ENCODE measurements at places on chromosomes 4 and X.

- no peak for DNase-seq
Observed at GRCh38 chrX:140712413-140713173, 3.0 kb downstream of the LINC00632 start.

DNA sequence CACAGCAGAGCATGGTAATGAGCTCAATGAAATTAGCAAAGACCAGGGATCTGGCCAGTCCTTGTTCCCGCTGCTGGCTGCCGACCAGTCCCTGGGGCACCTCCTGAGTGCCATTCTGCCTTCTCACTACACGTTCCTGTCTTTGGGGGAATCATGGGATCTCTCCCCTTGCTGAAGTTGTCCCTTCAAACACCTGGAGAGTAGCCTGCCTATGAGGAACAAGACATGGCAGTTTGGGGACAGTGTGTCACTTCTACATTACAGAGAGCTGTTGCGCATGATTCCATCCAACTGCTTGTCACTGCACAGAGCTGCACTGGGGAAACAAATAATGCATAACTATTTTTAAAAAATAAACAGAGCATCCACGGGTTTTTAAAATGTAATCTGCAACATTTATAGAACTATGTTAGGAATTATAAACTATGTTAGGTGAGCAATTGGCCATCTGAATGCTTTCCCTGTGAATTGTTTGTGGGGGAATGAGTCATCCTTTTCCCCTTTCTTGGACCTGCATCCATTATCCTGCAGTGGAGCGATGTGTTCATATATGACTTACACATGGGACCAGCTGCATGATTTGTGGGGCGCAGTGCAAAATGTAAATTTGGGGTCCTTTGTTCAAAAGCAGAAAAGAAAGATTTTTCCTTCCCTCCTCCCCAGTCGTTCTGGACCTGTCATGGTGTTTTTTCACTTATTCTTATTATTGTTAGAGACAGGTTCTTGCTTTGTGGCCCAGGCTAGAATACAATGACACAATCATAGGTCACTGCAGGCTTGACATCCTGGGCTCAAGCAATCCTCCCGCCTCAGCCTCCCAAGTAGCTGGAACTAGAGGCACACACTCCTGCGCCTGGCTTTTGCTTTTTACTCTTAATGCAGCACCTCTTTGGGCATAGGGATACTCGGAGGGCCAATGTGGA is 115.0 kb upstream of the TBL1X start:
- DNase-seq: no peak

DNA sequence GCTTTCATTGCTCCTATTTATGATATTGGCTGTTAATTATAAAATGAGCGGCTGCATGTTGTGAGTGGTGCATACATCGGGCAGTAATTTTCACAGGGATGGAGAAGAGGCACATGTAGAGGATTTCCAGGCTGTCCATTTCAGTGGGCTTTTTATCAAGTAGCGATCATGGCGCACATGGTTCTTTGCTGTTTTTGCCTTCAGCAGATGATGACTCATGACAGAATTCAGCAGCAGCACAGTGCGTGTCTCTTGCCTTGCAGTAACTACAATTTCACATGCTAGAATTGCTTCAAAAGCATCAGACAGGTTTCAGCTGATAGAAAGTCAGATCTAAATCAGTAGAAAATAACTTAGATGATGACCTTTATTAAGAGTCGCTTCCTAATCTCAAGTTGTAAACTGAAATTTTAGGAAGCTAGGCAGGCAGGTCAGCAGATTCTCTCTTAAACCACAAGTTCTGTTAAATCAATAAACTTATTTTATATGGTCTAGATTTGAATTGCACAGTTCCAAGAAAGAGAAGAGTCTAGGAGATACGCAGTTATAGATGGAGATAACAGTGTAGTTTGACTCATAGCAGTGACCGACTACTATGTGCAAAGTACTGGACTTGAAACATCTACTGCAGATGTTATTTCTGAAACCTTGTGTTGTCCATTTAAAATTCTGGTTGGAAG is 35.8 kb downstream of the LRP2BP start:
- no peak for DNase-seq

- DNase-seq: no peak
Observed at GRCh38 chrX:27751976-27752375, 55.8 kb upstream of the MAGEB10 start.

DNA sequence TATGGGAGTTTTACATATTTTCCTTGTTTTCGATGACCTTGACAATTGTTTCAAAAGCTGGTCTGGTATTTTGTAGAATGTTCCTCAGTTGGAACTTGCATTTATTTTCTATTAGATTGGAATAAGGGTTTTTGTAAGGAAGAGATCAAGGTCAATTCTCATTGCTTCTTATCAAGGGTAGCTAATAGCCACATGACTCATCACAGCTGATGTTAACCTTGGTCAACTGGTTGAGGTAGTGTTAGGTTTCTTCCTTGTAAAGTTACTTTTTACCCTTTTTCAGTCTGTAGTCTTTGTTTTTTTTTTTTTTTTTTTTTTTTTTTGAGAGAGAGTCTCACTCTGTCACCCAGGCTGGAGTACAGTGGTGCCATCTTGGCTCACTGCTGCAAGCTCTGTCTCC is 257.2 kb downstream of the SNCA start:
- DNase-seq: no peak

DNA sequence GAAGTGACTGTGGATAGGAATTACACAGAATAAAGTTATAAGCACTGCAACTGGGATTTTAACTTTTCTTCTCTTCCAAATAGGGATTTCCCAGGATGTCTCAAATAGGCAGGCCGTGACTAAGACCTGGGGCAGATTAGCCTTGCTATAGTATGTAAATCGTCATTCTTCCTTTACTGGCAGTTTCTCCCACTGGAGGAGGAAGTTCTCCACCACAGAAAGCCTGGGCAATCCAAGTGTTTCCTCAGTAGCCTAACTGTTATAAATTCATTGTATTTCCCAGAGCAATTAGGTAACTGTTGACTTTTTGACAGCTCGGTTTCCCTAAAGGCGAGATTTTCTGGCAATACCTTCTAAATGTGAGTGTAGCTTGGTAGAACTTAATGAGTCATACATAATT is at the start of gene TNIP3:
Gene TNIP3 (minus strand): TSS at position 31 of the 400 bp plus-strand sequence. CDS start 196 bp downstream, outside the sequence.
- DNase-seq: no peak

DNA sequence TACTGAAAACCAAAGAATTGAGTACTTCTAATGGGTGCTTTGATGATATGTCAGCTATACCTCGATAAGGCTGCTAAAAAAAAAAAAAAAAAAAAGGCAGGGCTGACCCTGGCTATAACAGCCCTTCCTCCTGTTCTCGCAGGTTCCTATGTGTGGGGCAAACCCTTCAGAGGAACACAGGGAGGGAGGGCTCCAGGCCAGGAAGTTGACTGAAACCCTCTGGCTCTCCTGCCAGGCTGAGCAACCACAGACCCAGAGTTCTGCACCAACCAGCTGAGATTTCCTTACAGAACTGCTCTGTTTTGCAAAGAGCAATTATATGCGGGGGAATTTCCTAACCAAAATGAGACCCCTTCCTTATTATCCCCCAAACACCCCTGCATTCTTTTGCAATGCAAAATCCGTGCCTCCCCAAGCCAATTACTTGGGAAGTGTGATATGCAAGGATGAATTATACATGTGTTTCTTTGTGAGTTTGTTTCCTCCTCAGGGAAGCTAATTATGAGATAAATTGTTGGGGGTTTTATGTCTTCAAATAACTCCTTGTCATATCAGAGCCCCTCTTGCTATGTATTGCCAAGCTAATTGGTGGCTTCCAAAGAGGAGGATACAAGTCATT is 45.6 kb downstream of the PDHA1 start:
- no peak for DNase-seq

DNA sequence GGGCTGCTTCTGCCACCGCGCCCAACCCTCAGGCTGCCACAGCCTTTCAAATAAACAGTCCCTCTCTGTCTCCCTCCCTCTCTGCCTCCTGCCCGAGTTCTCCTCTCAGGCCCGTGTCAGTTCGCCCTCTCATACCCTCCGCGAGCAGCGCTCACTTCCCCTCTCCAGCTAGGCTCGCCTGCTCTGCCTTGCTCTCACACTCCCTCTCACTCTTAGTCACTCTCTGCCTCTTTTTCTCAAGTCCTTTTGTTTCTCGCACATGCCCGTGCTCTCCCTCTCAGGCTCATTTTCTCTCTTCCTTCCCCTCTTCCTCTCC is 3.2 kb downstream of the EFNB1 start:
- DNase-seq: no peak

- no peak for DNase-seq
Observed at GRCh38 chrX:22338740-22339139, 66.0 kb downstream of the CBLL2 start.

DNA sequence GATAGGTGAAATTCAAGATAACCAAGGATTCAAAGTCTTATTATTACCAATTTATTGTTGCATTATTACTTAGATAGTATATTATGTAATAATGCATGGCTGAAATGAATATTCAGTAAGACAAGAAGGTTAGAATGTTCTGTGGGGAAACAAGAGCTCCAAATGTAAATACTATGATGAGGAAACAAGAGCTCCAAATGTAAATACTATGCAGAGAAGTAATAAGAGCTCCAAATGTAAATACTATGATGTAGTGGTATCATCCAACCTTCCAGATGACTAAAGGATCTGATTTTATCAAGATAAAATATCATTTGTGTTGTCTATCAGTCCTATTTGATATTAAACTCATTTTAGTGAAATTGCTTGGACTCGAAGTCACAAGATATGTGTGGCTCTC is 82.2 kb upstream of the PCDH18 start:
- DNase-seq: no peak

- DNase-seq: no peak
Observed at GRCh38 chr4:53598901-53599300, 7.6 kb upstream of the LNX1 start.

DNA sequence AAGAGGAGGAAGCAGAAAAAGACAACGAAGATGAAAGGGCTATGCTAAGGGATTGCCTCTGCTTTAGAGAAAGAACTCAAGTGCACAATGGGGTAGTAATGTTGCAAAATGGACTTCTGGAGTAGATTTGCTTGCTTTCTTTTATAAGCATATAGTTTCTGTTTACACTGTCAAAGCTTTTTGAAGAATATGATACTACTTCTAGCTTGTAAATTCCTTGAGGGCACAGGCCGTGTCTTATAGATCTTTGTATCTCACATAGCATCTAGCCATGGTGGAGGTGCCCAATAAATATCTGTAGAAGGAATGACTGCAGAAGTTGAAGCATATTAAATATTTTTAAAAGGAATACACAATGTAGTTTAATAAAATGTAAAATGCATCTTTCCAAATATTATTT is 147.8 kb upstream of the ZIC3 start:
- no peak for DNase-seq

GRCh38 chr4:128553686-128554515 is 255.6 kb upstream of the JADE1 start:
- DNase-seq: no peak

DNA sequence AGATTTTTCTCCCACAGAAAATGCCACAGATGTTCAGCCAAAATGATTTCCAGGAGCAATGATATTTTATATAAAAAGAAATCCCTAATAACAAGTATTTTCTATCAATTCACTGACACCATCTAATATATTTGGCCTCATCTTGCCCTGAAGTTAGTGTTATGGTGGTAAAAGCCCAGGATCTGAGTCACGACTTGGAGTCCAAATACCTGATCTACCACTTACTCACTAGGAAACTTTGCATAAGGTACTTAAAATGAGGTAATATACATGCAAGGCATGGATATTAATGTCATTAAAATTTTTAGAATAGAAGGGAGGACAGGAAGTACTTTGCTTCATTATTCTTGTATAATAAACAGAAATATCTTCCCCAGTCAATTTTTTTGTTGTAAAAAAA is 16.3 kb downstream of the PPP3CA start:
- DNase-seq: no peak

- DNase-seq: no peak
Observed at GRCh38 chr4:8938137-8938536, 66.5 kb upstream of the HMX1 start.

DNA sequence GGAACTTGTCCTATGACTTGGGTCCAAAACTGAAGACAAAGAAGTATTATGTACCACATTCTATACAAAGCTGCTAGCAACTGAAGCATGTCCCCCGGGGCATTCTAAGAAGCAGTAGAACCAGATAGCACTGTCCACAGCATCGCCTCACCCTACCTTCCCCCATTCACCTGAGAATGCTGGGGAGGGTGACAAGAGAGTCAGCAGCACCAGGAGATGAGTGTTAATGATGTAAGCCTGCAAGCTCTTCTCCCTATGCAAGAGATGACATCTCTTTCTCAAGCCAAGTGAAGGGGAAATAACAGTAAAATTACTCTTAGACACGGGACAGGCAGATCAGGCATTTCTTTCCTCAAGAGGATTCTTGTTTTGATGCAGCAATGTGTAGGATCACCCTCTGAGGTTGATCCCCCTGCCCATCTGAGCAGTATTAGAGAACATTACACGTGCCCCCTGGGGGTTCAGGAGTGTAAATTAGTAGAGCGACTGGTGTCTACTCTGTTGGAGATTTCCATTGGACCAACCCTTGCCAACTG is 13.9 kb upstream of the TLR1 start:
- no peak for DNase-seq

DNA sequence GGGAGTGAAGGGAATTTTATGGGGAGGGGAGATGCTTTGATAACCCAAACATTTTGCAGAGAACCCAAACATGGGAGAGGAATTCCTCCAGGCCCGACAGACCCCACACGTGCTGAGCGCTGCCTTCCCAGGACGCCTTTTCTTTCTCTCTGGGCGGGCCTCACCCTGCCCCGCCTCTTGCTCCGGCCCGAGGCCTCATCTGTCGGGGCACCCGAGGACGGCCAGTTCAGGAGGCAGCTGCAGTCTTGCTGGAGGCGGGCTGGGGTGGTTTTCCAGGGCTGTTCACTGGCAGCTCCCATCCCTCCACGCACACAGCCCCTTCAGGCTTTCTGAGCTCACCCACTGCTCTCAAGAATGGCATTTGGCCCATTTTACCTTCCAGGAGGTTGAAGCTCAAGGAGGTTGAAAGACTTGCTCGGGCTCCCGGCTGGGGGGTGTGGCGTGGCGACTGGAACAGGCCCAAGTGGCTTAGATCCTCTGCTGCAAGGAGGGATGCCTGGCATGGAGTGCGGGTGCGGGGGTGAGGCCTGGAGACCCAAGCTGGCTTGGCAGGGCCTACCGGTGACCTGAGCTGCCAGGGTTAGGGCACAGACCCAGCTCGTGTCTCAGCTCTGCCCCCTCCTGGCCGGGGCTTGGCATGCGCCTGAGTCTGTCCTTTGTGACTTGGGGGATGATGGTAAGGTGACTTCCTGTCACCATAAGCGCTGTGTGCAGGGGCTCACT is 99.2 kb downstream of the PSAPL1 start:
- no peak for DNase-seq

DNA sequence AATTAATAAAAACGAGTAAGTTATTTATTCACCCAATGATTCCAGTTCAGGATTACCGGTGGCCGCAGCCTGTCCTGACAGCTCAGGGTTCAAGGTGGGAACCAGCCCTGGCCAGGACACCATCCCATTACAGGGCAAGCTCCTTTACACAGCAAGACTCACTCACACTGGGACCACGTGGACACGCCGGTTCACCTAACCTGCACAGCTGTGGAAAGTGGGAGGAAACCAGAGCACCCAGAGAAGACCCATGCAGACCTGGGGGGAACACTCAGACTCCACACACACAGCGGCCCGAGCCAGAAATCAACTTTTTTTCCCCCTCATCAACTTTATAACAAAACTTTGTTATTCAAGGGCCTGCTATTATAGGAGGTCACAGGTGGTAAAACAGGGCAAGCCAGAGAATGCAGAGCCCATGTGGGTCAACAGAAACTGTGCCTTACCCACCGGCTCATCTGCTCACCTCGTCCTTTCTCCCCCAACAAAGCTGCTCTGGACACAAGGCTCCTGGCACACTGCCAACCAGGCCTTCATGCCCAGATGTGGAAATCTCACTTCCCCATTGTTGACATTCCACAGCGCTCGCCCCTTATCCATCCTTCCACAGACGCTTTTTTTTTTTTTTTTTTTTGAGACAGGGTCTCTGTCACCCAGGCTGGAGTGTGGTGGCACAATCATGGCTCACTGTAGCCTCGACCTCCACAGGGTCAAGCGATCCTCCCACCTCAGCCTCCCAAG is 8.0 kb upstream of the ODAPH start:
- no peak for DNase-seq
